ENCODE measurements at places on chromosomes 1 and 21.

DNA sequence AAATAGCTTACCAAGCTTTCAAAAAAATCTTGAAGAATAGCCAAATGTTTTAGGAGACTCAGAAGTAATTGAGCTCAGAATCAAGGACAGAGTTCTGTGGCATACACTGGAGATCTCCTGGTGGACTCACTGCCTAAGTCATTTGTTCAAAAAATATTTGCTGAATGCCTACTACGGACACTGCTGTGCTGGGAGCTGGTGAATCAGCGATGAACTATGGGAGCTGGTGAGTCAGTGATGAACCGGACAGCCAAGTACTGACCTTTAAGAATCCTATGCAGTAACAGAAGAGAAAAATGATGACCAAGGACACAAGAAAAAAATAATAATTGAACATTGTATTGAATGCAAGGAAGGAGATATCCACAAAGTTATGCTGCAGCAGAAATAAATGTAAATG, 717.9 kb upstream of the CXADR start:
- DNase-seq: no peak

GRCh38 chr1:160548183-160548582, 25.1 kb upstream of the SLAMF6 start:
- no peak for DNase-seq

- peak; percentile 88 for DNase-seq
These were observed 81.2 kb upstream of the EFHD2 start for GRCh38 chr1:15328351-15329103.

DNA sequence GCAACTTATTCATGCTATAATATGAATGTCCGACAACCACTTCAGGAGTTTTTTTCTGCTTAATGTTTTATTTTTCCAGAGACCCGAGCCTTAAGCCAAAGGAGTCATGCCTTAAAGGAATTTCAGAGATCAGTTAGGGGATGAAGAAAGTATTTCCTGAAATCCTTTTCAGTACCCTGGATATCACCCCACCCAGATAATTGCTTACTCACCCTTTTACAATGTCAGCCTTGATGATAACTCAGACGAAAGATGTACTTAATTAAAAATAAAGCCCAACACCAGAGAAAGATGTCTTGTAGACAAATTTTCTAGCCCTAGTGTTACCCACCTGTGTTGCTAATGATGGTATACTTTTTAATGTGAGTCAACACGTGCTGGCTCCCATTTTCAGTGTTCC, 124.1 kb downstream of the XCL2 start:
- no peak for DNase-seq

- DNase-seq: no peak
These were observed 74.3 kb downstream of the LAMC1 start for GRCh38 chr1:183097438-183098051.

DNA sequence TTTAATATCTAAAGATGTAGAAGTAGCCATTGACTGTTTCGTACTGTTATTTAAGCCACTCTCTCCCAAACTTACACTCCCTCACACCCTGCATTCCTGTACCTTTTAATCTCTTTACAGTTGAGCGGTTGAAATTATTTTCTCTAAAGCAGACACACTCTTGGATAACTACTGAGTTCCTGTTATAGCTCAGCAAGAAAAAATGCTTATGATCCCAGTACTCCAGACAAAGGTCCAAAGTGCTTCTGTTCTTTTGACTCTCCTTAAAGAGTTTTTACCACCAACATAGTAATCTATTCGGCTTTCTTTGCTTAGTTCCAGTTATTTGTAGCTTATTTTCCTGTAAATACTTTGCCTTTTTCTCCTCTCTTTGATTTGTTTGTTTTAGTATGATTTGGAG, 100.1 kb downstream of the ATF6 start:
- DNase-seq: no peak

GRCh38 chr1:236090741-236091147, 25.9 kb upstream of the NID1 start:
- DNase-seq: no peak

GRCh38 chr1:67347688-67348472, 40.2 kb downstream of the IL12RB2 start:
- peak; percentile 45 for DNase-seq

GRCh38 chr1:23751050-23751814, 8.0 kb downstream of the ELOA start:
- DNase-seq: peak; percentile 87

- peak; percentile 77 for DNase-seq
These were observed 694 bp downstream of the ZBTB7B start for GRCh38 chr1:155003227-155003765.

DNA sequence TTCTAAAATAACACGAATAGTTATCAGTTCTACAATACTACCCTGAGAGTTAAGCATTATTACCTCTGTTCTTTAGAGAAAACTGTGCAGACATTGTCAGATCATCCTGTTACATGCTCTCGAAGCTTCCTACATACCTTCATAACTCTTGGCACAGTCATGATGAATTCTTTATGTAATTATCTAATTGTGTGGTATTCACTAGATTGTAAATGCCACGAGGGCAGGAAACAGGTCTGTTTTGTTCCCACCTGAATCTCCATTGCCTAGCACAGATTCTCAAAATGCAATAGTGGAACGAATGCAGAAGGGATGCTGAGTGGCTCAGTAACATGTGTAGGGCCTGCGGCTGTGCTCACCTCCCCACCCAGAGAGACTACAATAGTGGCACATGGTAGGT, 3.4 kb downstream of the SYT2 start:
- DNase-seq: peak; percentile 88

- no peak for DNase-seq
These were observed at the start of gene SPRR3 for GRCh38 chr1:153001382-153001781. SPRR3 (plus strand) TSS chr1:153001749; CDS start chr1:153003021, 1,272 bp downstream.

DNA sequence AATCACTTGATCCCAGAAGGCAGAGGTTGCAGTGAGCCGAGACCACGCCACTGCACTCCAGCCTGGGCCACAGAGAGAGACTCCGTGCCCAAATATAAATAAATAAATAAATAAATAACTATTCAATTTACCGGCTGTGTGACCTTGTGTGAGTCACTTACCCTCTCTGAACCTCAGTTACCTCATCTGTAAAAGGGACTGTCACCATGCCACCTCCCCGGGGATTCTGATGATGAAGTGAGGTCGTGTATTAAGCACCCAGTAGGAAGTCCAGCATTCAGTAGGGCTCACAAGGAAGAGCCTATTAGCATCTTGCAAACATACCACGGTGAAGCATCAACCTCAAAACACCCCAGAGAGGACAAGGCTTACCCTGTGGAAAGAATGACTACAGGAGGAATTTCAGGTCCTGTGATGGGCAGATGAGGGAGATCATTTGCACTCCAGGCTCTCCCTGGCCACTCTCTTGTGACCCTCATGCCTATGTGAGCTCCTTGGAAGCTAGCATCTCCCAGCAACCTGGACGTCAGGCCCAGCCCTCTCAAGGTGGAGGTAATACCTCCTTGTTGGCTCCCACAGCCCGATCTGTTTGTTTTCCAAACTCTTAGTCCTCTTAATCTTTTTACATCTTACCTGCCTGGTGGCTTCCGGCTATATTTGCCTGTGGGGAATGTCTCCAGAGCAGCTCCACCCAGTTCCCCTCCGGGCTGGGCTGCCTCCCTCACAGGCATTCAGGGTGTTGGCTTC, 7.6 kb upstream of the C1QA start:
- DNase-seq: peak; percentile 49

DNA sequence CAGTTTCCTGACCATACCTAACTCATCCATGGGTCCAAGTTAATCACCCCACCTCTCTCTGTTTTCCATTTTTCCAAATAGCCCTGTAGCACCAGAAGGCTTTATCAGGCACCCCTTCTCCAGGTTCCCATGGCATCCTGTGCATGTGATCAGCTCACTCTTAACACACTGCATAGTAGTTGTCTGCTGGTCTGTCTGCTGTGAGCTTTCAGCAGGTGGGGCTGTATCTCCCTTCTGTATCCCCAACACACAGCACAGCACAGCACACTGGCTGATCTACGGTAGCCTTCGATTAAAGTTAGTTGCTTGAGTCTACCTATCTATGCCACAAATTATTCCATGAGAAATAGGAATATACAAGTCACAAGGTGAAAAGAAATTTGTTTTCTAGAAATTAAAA, 54.3 kb upstream of the C1orf198 start:
- DNase-seq: no peak

DNA sequence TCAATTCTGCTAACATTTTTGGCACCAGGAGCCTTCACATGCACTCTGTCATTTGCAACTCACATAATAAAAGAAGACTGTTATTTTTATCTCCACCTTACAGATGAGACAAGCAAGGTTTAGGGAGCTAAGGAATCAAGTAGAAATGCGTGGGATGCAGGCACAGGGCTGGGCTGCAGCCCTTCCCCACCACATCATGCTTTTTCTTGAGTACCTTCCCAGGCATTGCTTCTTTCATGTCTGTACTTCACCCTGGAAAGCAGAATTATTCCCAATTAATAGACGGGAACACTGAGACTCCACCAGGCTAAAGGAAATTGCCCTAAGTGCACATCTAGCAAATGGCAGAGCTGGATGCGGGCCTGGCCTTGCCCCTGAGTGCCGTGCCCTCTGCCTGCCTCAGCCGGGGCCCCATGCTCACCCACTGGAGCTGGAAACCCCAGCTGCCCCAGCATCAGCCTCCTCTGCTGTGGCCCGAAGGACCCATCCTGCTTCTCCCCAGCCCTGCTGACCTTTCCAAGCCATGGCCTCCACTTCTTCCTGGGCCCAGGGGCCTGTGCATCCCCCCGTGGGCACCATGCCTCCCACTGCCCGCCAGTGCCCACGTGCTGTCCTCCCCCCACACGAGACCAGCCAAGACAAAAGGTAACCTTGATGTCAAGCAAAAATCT, 257.5 kb downstream of the TOMM20 start:
- peak; percentile 34 for DNase-seq

GRCh38 chr1:64745181-64745985, 508 bp downstream of the RAVER2 start:
- DNase-seq: peak; percentile 87

DNA sequence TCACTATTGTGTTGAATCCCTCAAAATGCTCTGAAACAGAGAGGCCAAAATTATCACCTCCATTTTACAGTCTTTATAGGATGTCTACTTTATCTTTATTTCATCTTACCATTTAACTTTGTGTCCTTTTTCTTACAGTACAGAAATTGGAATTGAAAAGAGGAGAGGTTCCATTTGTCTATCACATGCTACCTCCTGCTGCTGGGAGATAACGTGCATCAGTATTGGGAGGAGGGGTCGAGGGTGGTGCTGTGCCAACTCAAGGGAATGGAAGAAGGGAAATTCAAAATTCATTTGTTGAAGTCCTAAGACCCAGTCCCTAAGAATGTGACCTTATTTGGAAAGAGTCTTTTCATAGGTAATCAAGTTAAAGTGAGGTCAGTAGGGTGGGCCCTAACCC, 85.3 kb downstream of the HHIPL2 start:
- DNase-seq: no peak

DNA sequence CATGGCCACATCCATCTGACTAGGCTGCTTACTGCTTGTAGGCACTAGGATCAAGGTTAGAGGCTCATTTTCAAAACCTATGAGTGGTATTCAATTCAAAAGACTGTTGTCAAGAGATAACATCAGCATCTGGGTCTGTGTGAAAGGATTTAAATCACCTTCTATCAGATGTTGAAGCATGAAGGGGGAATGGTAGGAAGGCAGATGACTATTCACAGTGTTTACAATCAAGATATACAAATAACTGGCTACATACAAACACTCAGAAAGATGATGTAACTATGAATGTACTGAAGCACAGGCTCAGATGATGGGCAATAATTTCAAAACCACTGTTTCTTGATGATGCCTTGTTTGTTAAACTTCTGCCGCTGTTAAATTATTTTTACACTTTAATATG, 249.2 kb downstream of the SLC45A1 start:
- no peak for DNase-seq

GRCh38 chr1:58063095-58063494, 483.4 kb downstream of the OMA1 start:
- no peak for DNase-seq

- no peak for DNase-seq
These were observed 15.6 kb downstream of the SZT2 start for GRCh38 chr1:43405219-43405875.

GRCh38 chr1:89820422-89821321, at the start of gene LRRC8D:
LRRC8D (plus strand) TSS chr1:89821032; CDS start chr1:89933069, 112,037 bp downstream.
- DNase-seq: peak; percentile 98

DNA sequence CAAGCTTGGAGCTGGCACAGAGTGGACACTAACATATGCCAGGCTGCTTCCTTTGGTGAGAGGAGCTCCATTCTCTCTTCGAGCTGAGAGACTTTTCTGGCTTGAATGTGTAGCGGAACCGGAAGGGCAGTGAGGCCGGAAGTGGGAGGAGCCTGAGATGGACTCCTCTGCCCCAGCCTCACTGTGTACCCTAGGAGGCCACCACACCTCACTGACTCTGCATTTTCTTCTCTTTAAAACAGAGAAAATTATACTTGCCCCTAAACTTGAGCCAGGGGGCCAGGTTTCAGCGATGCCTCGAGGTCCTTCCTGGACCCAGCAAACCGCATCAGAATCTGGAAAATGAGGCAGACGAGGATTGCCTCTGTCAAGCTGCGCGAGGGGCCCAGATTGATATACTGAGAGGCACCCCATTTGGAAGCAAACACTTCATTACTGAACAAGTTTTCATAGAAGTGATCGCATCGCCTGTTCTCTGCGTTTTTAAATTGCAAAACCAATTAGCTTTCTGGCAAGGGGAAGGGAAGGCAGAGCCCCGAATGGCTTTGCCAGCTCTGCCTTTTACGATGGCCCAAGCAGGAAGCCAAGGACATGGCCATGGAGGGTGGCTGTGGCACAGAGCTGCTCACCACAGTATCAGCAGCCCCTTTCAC, 708.1 kb downstream of the PTPRU start:
- DNase-seq: no peak
